Left lung (tissue), 14 donors: ENCODE measurements at places on chromosomes 3 and 15.

DNA sequence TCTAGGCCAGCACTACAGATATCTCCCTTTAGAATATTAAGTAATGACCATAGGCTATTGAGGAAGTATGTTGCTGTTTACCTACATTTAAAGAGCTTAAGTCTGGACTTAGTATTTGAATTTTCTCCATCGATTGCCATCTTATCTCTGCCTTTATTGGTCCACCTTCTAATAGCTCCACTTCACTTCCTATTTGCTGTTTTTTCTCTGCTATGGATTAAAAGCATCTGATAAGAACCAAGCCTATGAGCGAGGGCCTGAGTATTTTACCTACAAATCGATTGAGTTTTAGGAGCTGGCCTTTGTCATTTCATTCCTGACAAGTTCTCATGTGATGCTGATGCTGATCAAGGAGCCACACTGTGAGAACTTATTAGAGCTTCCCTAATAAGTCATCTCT, 52.6 kb upstream of the AKAP13 start:
- DNase-seq: no peak

- no peak for DNase-seq
Observed at GRCh38 chr3:143574933-143575332, 273.3 kb downstream of the SLC9A9 start.

DNA sequence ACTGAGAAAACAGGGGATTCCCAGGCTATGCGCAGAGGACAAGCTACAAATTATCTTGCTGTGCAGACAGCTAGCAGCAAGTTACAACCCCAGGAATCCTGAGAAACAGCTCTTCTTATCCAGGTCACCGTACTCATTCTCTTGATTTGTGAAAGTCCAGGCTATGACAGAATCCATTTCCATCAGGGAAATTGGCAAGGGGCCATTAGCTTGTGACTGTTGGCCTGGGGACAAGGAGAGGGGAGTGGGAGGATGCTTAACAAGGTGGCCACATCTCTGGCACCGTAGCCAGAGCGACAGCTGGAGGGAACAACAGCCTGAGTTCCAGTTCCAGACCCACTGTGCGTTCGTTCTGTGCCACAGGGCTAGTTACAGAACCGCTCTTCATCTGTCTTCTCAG, 44.9 kb upstream of the PLXNA1 start:
- no peak for DNase-seq

GRCh38 chr3:177571944-177572315, 374.6 kb upstream of the TBL1XR1 start:
- DNase-seq: no peak

GRCh38 chr3:71559021-71559420, 24.5 kb downstream of the FOXP1 start:
- DNase-seq: no peak

DNA sequence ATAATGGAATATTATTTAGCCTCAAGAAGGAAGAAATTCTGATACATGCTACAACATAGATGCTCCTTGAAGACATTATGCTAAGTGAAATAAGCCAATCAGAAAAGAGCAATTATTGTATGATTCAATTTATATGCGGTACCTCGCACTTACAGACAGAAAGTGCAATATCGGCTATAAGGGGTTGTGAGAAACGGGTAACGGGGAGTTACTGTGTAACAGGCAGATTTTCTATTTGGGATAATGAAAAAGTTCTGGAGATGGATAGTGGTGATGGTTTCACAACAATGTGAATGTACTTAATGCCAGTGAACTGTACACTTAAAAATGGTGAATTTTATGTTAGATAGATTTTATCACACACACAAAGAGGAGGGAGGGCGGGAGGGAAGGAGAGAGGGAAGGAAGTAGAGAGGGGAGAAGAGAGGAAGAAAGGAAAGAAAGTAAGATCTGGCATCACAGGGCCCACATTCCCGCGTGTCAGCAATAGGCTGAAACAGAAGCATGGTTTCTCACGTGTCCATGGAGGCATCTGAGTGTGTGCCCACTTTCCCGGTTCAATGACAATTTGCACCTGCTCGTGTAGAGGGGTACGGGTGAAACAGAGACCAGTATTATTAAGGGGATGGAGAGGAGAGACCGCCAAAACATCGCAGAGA, 700 bp upstream of the BLM start:
- DNase-seq: no peak

GRCh38 chr3:25821746-25822573, 32.1 kb downstream of the OXSM start:
- no peak for DNase-seq

DNA sequence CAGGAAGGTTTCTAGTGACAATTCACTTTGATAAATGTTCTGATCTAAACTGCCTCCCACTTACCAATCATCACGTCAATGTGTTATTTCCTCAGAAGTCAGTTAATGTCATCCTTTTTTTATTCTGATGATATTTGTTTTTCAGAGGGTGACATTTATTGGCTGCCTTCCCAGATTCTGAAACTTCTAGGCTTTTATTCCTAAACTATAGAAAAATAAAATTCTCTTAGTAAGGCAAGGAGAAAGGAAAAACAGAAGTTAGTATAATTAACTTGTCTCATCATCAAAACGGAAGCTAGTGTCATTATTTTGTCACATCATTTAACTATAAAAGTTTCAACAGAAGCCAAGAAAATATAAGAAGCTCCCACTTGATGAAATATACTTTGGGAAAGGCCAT, 100.0 kb upstream of the C3orf80 start:
- no peak for DNase-seq
